ENCODE measurements at places on chromosomes 7 and 10.

- no peak for DNase-seq
Observed at GRCh38 chr10:65518379-65518778, 1407.5 kb upstream of the LRRTM3 start.

DNA sequence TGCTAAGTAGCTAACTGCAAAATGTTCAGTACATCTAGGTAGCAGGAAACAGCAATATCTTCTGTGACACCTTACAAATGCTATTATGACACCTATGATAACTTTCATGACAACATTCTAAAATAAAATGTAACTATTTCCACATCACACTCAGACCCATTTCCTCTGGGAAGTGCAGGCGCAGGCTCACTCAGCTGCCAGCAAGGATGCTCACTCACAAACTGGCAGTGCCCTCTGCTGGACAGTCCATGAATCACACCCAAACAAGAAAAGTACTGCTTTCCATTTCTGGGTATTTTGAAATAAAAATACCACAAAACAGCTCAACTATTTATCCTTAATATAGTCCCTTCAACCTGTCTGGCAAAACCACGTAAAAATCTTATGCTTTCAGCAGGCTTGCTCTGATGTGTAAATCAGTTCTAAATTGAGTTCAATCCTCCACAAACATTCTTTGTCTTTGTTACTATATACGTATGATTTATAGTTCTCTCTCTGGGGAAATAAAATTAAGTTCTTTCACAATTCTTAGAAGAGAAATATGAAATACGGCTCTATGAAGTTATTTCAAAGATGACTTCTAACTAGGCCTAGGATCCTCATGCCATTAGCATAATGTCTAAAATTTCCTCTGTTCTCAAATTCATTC, 176.6 kb downstream of the PARD3 start:
- peak; percentile 61 for DNase-seq

DNA sequence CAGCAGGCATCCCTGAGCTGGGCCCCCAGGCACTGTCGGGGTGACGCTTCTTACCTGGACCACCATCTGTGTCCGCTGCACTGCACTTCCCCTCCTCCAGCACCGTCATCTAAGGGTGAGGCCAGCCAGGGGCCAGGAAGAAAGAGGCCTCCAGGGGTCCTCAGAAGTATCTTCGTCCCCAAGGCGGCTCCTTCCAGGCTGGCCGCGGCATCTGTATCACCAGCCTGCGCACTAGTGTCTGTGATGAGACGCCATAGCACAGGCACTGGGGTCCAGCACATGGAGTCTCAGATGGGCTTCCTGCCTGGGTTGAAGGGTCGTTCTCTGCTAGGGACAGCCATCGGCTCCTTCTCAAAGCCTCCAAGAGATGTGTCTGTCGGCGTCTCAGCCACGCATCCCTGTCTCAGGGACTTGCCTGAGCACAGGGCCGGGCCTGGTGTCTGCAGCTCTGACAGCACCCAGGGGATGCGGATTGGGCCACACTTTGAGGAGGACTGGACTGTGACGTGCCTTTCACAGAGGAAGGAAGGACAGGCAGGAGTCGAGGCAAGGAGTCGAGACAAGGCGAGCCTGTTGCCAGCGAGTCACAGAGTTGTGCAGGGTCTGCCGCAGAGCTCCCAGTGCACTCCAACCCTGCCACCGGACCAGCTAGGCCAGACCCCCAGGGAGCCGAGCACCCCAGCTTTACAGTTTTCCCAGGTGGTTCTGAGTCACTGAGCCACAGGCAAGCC, 101.5 kb upstream of the DIP2C start:
- no peak for DNase-seq

GRCh38 chr10:61321041-61321857, 131.9 kb downstream of the TMEM26 start:
- no peak for DNase-seq
